ENCODE measurements at places on chromosomes 6 and 20.

GRCh38 chr6:158765499-158766068, 53.6 kb downstream of the EZR start:
- DNase-seq, result no peak

- no peak for DNase-seq
Observed at GRCh38 chr20:14291502-14291901, 45.9 kb downstream of the FLRT3 start.

- no peak for DNase-seq
Observed at GRCh38 chr20:3815703-3816315, 4.5 kb upstream of the AP5S1 start.

DNA sequence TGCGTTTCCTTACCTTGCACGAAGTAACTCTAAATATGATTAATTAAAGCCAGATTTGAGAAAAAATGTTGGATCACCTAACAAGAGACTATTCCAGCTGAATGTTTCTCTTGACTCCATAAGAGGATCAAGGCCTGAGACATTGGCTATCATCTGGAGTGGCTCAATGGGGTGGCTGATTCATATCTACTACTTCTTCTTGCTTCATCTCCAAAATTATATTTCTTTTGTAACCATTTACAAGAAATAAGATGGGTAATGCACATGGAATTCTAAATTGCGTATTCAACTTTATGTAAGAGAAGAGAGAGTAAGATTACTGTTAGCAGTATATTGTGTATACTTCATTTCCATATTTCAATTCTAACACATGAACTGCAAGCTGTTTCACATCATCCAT, 819.0 kb upstream of the EYS start:
- DNase-seq, result no peak

DNA sequence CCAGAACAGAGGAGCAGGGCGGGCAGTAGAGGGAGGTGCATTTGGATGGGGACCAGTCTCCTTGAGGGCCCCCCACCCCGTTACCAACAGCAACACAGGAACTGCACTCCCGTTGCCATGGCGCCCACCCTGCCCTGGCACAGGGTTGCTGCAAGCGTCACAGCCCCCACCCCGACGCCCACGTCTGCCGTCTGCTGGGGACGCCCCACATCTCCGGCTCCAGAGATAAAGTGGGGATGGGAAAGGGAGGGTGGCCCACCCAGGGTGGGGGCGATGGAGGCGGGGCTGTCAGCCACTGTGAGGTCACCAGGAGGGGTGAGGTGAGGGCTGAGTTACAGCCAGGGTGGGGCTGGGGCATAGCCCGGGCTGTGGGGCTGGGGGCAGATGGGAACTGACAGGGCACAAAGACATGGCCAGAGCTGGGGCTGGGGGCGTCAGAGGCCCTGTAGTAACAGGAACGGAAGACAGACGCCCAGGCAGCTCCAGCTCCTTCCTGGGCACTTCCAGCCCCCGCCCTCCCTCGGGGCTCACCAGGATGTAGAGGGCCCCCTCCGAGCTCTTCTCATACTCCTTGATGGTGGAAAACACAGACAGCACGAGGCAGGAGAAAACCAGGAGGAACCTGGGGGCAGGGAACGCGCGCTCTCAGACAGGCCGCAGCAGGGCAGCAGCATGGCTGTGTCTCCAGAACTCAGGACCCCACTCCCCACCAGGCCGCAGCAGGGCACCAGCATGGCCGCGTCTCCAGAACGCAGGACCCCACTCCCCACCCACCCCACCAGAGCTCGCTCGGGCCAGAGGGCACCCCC, 26.0 kb downstream of the KCNQ2 start:
- no peak for DNase-seq

DNA sequence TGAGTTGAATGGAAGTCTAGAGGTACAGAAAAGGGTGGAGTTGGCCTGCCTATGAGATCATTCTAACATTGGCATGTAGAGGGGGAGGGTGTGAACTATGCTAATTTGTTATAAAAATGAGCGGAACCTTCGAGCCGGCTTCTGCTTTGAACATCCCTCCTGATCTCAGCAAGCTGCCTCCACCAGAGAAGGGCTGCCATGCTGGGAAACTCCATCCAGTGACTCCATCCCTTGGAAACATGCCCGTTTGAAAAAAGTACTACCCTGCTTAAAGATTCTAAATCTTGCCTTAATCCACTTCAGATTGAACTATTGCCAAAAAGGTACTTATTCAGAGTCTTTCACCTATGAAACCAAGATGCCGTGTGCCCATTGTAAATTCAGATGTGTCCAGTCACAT, 43.6 kb upstream of the TMEM170B start:
- DNase-seq, result no peak

All from SK-N-DZ (cell line).